ENCODE measurements at places on chromosomes 16 and 17.
A peak's percentile ranks its signal among the peaks of the same experiment; 100 is the strongest.

DNA sequence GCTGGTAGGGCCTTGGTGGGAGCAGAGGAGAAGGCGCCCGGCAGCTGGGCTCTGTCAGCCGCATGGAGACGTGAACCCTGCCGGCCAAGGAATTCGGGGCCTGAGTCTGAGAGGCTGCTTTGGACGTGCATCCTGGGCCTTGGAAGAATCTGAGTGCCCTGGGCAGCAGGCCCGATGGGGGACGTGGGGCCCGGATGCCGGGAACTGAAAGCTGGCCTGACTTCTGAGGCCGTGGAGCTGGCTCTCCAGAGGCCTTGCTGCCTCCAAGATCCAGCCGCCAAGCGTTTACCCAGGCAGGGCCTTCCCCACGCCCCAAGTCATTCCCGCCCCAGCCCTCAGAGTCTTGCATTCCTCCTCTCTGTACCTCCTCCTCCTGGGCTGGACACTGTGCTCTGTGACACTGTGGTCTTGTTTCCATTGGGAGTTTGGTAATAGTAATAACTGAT lies 37.2 kb downstream of the NKD1 start:
- DNase-seq = no peak

DNA sequence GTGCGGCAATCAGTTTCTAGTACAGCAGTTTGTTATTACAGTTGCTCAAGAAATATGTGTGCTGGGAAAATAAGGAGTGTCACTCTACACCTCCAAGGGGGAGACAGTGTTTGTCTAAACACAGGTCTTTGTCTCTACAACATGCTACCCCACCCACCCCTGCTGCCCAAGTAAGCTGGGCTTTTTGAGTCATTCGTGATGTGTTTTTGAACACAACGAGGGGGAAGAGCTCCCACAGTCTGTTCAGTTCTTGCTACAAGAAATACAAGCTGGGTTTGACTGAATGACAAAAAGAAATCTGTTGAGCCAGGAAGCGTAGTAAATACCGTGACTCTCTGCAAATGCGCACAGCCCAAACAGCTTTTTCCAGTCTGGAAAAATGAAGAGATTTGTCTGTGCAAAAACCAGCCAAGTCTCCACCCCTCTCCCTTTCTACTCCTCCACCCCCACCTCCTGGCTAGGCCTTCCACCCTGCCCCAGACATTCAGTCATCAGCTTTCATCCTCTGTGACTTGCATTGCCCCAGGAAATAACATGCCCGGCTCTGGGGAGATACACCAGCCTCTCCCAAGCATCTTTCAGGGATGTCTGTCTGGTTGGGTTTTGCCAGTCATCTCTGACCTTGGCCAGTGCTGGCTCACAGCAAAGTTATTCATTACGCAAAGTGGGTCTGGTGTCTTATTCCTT lies 25.7 kb downstream of the CHD9 start:
- DNase-seq = no peak

DNA sequence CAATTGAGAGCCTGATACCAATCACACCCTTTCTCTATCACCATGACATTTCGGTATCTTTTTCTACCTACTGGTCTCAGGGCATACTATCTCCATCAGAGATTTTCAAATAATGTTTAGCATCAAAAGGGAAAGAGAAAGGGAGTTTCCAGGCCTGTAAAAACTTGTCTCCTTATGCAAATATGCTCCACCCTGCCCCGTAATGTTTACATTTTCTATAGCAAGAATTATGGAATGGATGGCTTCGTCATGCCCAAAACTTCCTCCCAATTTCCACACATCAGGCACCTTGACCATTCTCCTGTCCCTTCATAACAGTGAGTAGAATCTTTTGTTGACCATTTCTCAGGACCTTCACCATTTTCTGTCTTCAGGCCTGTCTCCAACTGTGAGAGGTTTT lies 30.9 kb upstream of the HLF start:
- no peak for DNase-seq

DNA sequence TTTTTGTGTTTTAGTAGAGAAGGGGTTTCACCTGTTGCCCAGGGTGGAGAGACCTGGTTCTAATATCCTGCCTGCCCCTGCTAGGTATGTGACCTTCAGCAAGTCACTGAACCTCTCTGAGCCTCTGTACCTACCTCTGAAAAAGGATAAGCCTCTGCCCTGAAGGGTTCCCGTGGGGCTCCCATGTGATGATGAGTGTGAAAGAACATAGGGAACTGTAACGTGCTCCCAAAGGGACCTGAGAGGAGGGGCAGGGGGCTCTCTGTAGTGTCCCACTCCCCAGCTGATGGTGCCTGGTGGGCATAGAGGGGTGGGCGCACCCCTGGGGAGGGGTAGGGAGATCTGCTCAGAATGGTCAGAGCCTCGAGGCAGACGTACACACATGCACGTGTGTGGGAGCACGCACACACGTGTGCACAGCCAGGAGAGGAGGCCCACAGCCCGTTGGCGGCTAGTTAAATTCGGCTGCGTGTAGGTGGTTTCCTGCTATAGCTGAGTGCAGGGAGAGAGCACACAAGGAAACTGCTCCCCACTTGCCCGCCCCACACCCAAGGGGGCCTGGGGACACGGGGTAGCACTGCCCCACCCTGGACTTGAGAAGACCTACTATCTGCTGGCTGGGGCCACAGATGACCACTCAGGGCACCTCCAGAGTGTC lies 6.7 kb downstream of the KCNH4 start:
- DNase-seq = no peak

- DNase-seq = no peak
These were observed 204.2 kb upstream of the KCNJ16 start for GRCh38 chr17:69870751-69871199.

DNA sequence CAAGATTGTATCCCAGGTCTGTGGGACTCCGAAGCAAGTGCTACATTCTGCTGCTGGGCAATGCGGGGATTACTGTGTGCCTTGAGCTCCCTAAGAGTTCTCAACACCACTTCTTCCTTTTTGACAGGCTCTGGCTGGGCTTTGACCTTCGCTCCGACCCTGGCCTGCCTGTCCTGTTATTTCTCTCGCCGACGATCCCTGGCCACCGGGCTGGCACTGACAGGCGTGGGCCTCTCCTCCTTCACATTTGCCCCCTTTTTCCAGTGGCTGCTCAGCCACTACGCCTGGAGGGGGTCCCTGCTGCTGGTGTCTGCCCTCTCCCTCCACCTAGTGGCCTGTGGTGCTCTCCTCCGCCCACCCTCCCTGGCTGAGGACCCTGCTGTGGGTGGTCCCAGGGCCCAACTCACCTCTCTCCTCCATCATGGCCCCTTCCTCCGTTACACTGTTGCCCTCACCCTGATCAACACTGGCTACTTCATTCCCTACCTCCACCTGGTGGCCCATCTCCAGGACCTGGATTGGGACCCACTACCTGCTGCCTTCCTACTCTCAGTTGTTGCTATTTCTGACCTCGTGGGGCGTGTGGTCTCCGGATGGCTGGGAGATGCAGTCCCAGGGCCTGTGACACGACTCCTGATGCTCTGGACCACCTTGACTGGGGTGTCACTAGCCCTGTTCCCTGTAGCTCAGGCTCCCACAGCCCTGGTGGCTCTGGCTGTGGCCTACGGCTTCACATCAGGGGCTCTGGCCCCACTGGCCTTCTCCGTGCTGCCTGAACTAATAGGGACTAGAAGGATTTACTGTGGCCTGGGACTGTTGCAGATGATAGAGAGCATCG lies 2.4 kb downstream of the SLC16A13 start:
- DNase-seq = no peak

DNA sequence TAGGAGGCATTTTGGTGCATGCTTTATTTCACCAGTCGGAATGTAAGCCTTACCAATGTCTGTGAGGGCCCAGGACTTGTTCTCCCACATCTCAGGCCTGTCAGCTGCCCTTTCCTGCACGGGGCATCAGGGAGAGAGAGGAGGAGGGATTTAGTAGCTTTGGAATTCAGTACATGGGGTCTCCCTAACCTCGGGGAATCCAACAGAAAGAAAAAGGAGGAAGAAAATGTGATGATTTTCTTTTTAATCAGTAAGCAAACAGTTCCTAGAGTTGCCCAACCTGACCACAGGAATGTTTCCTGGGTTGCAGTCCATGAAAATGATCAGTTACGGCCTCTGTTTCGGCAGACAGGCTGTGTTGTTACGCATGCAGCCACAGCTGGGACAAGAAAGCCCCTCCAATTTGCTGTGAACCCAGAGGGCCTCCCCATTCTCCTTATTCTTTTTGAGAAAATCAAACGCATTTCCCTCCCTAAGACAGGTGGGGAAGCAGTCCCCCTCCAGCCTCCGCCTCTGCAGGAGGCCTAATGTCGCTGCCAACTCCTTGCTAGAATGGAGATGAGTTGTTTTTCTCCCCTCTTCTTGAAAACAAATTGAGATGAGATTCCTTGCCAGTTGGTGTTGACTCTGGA lies 53.1 kb upstream of the TANGO6 start:
- DNase-seq = no peak

- DNase-seq = no peak
These were observed 84.8 kb downstream of the CDYL2 start for GRCh38 chr16:80719573-80719972.

- DNase-seq = no peak
These were observed 15.2 kb downstream of the ZFHX3 start for GRCh38 chr16:73032541-73033270.

DNA sequence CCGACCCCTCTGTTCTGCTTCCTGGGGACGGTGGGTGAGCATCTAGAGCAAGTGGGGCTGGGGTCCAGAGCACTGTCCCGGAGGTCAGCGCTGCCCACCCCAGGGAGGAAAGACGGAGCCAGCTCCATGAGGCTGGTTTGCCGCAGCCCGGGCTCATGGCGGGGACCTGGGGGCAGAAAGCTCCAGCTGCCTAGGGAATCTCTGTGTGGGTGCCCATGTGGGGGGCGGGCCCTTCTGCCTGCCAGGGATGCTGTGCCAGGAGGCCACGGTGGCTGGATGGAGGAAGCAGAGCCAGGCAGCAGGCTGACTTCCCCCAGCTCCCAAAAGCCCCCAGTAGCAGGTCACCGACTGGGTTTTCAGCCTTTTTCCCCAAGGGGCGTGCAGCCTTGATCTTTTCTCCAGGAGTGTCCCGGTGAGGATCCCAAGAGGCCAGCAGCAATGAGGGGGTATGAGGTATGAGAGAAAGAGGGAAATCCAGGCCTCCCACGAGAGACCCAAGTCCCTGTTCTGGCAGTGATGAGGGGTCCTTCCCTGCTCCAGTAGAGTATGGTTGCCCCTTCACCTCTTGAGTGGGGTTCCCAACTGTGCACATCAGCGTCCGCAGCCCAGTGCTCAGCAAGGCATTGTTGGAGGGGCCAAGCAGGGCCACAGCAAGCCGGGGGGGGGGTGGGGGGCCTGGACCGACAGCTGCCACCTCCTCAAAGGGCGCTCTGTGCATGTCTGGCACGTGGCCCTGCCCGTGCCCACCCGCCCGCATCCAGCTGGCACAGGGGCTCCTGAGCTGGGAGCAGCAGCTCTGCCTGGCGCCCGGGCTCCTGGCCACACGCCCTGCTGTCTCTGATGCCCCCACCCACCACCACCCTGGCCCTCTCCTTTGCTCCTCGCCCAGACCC lies 15.6 kb upstream of the BCAR1 start:
- DNase-seq = no peak

- DNase-seq = no peak
These were observed 33.7 kb downstream of the GINS3 start for GRCh38 chr16:58425756-58426494.

- peak; percentile 81 for DNase-seq
These were observed 1.9 kb upstream of the CAPN15 start for GRCh38 chr16:525520-526180.
